ENCODE measurements at places on chromosomes 2 and 18.
A peak's percentile ranks its signal among the peaks of the same experiment; 100 is the strongest.

DNA sequence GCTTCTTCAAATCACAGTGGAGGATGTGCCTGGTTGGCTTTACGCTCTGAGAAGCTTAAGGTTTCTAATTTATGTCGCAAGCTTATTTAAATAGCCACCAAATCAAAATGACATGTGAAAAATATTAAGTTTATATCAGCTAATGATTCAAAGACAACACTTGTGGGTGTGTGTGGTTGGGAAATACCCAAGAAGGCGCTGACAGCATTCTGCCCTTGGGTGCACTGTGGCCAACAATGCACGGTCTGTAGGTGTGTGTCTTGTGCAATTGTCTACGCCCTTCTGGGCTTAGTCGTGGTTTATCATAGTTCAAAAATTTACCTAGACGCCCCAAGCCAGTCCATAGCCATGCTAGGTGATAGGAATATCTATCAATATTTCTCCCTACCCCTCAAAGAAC is 60.9 kb downstream of the KCTD1 start:
- DNase-seq: no peak

DNA sequence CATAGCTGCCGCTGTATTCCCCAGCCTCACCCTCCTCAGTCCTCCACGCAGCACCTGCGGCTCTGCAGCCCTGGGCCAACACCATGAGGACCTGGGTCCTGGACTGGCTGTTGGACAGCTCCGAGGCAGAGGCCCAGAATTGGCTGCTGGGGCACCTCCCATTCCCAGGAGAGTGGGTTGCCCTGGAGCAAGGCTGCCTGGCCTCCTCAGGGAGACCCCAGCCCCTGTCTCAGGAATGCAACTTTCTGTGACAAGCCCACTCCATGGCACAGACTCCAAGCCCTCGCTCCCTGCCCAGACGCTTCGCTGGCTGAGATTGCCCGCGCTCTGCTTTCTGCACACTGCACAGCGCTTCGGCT is 33.0 kb downstream of the CYP26B1 start:
- DNase-seq: no peak

DNA sequence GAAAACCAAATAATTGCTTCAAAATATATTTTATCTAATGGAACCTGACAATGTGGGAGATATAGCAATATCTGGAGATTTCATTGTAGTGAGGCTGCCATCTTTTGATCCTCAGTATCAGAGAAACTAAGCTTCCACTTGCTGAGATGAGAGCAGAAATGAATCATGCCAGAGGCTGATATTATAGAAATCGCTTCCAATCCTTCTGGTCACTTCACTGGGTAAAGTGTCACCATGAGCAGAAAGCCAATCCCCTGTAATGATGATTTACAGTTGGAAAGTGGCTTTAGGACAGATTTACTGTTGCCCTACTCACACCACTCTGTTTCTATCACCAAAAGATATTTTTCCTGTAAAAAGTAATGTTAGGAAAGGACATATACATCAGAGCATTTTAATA is 365.0 kb upstream of the VRK2 start:
- no peak for DNase-seq

DNA sequence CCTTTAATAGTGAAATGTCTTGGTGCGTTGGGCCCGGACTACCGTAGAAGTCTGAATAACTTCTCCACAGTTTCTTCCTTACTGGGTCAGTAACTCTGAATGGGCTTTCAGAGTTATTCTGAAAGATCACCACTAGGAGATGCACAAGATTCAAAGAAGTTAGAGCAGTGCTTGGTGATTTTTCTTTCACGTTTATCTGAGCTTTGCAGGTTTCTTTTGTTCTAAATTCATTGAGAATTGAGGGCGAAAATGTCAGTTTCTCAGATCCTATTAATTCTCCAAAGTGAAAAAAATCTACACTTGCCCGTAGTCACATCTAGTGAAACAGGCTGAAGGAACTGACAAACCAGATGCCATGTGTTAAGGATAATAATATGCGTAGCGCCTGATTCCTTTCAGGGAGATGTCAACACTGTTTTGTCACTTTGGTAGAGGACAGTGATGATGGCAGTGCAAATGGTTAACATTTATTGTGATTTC is 70.1 kb downstream of the QPCT start:
- DNase-seq: peak; percentile 24

GRCh38 chr18:26804519-26804918 is 61.0 kb downstream of the AQP4 start:
- no peak for DNase-seq

DNA sequence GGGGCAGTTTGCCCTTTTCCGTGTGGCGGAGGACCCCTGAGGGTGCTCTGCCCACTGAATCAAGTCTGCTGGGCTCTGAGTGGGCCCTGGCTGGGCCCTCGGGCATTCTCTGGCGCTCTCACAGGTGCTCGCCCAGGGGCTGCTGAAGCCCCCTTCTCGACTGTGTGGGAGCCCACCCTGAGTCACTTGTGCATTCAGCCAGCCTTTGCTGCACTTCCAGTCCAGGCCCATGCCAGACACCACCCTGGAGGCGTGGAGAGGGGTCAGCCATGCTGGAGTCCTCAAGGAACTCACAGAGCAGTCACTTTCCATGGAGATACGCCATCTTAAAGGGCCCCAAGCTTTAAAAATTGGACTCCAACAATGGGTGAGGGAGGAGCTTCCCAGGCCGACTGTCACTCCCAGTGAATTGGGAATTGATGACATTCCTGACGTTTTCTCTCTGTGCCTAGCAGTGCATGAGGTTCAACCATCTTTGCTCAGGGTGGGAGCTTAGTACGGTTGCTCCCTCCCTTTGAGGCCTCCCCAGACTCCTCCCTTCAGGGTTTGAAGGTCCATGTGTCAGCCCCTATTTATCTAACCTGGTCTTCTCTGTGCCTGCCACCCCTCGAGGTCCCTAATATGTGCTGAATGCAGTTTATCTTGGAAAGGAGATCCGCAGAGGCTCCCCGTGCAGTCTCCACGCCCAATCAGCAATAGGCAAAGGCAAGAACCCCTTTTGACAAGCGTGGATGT is 71.8 kb upstream of the HS6ST1 start:
- DNase-seq: no peak

GRCh38 chr2:207130958-207131521 is 34.7 kb downstream of the KLF7 start:
- DNase-seq: no peak

GRCh38 chr2:101967826-101968513 is 23.8 kb upstream of the IL1R2 start:
- DNase-seq: peak; percentile 25

DNA sequence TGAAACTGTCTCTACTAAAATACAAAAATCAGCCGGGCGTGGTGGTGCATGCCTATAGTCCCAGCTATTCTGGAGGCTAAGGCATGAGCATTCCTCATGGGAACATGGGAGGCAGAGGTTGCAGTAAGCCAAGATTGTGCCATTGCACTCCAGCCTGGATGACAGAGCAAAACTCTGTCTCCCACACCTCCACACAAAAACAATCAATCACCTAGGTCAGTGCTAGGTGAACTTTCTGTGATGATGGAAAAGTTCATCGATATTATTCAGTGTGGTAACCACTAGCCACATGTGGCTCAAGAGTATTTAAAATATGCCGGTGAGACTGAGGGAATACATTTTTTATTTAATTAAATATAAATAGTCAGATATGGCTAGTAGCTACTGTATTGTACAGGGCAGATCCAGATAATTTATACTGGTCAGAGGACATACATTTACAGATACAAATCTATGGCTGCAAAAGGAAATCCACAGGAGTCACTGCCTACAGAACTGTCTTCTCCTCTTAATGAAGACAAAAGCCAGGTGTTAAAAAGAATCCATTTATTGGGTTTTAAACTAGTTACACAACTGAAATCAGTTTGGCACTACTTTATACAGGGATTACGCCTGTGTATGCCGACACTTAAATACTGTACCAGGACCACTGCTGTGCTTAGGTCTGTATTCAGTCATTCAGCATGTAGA is 3.9 kb upstream of the GPR75 start:
- DNase-seq: no peak

DNA sequence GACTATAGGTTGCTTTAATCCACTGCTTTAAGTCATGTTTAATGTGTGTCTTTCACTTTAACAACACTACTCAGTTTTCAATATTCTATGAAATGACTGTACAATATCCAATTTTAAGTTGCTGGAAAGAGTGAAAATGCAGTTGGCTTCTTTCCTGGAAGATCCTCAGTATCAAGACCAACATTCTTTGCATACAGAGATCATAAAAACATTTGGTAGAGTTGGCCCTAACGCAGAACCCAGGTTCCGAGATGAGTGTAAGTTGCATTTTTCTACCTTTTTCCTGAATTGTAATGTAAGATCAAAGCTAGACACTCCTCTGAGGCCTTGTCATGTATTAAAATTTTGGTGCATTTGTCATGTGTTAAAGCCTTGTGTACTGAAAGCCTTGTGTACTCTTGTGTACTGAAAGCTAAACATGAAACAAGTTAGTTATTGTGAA is 42.9 kb upstream of the TNFRSF11A start:
- DNase-seq: no peak

GRCh38 chr2:232976666-232977437 is 36.2 kb downstream of the NGEF start:
- no peak for DNase-seq

DNA sequence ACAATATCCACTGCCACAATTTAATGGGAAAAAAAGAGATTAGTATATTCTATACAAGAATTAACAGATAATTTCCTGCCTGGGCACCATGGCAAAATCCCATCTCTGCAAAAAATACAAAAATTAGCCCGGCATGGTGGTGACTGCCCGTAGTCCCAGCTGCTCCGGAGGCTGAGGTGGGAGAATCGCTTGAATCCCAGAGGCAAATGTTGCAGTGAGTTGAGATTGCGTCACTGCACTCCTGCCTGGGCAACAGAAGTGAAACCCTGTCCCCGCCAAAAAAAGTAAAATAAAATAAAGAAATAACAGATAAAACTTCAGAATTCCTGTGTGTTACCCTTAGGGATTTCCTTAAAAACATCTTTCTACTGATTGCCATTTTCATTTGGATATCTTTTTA is 1194.8 kb upstream of the PIK3C3 start:
- no peak for DNase-seq

DNA sequence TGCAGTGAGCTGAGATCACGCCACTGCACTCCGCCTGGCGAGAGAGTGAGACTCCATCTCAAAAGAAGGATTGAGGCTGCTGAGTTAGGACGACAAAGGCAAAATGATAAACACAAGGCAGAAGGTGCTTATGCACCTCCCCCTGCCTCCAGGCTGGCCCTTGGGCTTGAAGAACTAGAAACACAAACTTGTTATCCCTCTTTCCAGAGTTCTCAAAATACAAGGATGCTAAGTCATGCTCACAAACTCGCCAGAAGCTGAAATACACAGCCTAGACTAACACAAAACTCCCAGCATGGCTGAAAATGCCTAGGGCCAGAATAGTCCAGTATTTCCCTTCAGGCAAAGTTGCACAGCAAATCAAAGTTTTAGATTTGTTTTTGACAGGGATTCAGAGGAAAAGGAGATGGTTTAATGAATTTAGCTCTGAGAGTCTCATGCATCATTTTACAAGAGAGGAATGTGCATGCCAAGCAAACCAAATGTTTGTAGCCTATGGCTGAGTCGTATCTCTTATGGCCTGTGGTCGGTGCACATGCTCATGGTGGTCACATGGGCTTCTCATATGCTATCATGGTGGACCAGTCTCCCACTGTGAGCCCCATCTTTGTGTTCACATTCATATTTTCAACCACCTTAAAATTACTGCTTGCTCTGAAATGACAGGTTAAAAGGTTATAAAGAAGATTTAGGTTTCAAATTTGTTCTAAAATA is 16.2 kb upstream of the MREG start:
- DNase-seq: no peak

DNA sequence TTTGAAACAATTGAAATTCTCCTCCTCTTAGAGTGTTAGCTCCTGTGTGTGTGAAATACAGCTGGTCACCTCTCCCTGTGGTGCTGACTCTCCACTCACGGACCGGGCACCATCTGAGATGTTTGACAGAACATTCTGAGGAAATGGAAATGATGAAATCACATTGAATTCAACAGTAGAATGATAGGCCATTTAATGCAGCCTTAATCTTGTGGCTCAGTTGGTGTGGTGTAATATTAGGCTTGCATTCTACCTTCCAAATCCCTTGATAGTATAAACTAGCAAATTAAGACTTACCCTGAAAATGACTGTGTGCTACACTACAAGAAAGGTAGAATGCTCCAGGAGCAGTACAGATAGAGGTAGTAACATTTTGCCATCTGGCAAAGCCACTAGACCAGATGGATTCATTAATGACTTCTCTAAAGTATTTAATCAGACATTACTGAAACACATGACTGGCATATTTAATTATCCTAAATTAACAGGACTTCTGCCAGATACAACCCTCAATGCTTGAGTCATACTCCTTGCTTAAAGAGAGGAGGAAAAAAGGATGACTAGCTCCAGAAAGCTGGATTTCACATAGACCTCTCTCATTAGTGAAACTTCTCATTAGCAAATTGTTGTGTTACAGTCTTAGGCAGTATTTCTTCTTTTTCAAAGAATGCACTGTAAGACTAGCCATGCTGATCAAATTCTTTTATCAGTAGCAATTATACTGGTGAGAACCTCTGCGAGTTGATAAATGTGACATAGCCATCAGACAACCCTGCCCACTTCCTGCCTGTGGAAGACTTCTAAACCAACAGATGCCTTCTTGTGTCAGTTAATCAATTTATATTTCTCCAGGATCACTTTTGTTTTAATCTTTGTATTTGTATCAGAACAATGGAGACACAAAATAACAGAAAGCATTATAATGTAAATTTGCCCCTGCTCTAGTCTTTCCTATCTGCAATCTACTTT is 80.6 kb downstream of the EML6 start:
- no peak for DNase-seq

DNA sequence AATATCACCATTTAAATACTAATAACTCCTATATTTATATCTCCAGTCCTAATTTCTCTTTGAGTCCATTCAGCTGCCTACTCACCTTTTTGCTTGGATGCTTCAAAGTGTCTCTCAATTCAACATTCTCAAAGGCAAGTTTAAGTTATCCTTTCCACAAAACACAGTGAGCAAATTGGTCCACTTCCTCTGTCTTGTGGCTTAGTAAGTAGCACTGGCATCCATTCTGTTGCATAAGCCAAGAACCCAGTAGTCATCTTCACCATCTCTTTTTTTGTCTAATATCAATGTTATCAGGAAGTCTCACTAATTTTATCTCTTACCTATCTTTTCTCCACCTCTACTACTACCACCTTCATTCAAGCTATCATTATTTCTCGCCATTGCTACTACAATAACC is 27.4 kb upstream of the IL1RL1 start:
- DNase-seq: no peak

GRCh38 chr2:120385355-120386127 is 39.6 kb downstream of the INHBB start:
- DNase-seq: no peak

- DNase-seq: no peak
These were observed 989.9 kb downstream of the DCDC2C start for GRCh38 chr2:4693266-4693665.

DNA sequence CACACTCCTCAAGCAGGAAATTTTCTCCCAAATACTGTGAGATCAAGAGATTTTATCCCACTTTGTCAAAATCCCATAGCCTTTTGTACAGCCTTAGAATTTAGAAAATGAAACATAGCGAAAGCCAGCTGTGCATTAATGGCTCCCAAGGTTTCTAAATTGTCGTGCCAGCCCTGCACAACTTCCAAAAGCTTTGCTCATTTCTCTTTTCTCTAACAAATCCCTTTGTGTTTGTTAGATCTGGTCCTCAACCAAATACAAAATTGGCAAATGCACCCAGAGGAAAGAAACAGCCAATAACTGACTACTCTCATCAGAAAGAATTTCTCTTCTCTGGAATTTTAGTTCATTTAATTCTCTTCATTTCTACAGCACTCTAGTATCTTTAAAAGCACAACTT is 361.1 kb downstream of the INSIG2 start:
- DNase-seq: no peak

All from NCI-H2029 treated with DMSO at 0.1 percent for 48 hours (cell line).